Aorta (tissue), 5 donors: ENCODE measurements at places on chromosomes 1 and 21. TPM values are rescaled to one million over a fixed set of nuclear protein-coding genes. Genes with fewer than 3 reads are reported as not detected.

WDR77 gene
- 17.4 TPM for total RNA-seq

OR2T35 gene
- not detected for total RNA-seq

TTC22 gene
- 0.27 TPM for total RNA-seq

CFAP141 gene
- not detected for total RNA-seq

ZBED6 gene
- total RNA-seq = 55.1 TPM

DNA sequence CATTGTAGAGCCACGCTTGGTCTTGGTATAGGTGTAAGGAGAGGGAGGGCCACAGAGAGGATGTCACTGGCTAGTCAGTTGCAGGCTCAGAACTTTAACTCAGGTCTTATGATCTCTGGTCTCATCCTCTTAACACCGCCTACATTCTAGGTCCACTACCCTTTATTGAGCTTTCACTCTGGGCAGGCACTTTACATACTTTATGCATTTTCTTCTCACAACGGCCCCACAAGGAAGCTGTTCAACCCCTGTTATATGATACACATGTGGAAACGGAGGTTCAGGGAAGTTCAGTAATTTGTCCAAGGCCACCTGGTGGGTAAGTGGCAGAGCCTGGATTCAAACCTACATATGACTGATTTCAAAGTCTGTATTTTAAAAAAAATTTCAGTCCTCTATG, 25.3 kb upstream of the RCAN3 start:
- DNase-seq = no peak

DNA sequence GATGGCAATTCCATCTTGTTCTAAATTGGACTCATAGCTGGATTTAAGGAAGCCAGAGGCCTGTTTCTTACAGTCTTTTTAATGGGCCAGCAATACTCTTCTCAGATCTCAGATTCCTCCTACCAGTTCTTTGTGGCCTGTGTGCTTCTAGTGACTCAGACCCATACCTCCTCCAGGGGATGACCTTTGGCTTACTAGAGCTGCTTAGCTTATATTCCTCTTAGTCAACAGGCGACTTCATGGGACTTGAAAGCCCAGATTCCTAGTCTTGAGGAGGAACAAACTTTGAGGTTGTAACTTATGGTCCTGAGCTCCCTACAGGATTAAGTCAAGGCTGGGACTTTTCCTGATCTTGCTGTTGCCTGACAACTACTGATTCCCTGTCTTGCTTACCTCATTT, 12.4 kb upstream of the PAPPA2 start:
- DNase-seq = no peak

GRCh38 chr21:35692311-35692710, 368.0 kb downstream of the SETD4 start:
- no peak for DNase-seq

GRCh38 chr1:169049258-169049938, 57.1 kb upstream of the ATP1B1 start:
- no peak for DNase-seq

DNA sequence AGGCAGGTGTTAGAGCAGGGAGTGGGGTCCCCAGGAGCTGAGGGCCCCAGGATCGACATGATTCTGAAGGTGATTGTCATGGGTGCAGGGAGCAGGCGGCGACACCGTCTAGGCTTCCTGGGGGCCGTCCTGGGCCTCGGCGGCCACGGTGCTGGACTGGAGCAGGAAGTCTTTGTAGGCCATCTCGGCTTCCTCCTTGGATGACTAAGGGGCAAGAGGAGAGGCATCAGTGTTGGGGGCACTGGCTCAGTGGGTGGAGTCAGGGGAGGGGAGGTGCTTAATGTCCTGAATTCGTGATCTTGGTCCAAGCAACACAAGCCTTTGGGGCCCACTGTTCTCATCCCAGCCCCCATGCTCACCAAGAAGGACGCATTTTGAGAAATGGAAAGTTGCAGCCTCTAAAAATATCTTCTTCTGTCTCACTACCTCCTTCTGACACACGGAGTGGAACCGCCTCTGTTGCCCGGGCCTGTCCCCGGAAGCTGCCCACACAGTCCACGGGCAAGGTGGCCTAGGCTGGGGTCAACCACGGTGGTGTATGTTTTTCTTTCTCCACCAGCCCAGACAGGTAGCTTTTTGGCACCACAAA, 8.6 kb upstream of the FCMR start:
- no peak for DNase-seq

DNA sequence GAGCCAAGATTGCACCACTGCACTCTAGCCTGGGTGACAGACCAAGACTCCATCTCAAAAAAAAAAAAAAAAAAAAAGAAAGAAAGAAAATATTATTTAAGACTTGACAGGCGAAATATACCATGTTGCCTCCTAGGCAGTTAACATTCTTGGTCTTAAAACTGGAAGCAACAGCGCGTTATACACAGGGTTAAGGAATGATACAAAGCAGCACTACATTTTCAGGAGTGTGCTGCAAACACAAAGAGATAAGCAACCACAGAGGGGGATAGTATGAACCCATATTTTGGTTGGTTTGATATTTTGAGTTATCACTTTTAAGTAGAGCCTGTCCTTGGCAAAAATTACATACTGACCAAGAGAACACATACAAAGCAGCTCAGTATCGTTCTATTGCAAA, 25.1 kb downstream of the USP24 start:
- no peak for DNase-seq
